ENCODE measurements at places on chromosomes 3 and 15.

DNA sequence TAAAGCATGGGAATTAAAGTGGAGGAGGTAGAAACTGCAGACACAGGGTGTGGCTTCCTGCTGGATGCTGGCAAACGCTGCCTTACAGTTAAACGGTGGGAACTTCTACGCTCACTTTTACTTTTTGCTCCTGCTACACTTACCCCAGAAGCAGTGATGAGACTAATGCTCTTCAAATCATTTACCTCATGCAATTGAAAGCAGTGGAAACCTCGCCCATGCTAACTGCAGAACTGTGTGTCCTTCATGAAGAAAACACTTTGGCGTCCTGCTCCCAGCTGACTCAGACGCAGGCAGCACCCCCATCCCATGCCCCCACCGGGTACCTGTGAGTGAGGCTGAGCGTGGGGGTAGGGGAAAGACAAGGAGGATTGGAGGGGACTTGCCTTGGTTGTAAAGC lies 31.8 kb downstream of the UPK1B start:
- DNase-seq = no peak

DNA sequence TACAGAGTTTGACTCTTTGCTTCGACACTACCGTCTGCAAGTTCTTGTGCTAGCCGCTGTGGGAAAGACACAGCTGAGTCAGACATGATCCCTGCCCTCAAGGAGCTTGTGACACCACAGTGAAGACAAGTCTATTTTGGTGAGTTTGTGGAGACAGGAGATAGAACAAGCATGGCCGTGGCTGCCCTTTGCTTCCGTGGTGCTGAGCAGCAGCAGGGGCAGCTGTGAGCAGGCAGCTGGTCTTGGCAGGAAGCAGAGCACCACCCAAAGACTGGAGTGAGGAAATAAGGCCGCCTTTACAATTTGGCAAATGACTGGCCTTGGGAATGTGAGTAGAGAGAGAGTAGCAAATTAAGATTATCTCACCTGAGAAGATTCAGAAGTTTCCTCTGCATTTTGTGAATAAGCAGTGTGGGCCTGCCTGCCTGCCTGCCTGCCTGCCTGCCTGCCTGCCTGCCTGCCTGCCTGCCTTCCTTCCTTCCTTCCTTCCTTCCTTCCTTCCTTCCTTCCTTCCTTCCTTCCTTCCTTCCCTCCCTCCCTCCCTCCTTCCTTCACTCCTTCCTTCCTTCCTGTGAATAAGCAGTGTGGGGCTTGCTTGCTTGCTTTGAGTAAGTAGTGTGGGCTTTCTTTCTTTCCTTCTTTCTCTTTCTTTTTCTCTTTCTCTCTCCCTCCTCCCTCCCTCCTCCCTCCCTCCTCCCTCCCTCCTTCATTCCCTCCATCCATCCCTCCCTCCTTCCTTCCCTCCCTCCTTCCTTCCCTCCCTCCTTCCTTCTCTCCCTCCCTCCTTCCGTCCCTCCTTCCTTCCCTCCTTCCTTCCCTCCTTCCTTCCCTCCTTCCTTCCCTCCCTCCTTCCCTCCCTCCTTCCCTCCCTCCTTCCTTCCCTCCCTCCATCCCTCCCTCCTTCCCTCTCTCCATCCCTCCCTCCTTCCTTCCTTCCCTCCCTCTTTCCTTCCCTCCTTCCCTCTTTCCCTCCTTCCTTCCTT lies 1.6 kb upstream of the GCNT3 start:
- DNase-seq = no peak

DNA sequence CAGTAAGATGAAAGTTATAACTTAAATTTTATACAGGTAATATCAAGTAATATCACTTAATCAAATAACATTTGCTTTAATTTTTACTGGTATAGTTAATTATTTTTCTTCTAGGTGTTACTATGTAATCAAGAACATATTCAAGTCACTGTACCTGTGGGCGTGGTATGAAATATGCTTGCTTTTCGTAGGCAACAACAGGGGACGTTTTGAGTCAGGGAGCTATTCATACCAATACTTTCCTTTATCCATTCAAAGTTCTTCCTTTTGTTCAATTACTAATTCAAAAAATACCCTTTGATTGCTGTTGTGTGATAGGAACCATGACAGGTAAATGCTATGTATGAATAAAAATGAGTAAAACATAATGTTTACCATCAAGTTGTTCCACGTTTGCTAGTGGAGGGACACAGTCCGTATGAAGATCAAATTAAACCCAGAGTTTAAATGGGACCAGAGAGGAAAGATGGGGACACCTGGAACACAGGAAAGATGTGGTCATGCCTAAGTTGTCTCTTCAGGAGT lies 654.0 kb upstream of the KCNMB2 start:
- DNase-seq = no peak

GRCh38 chr3:138686771-138687221 lies 78.2 kb downstream of the FAIM start:
- no peak for DNase-seq

GRCh38 chr15:98567951-98568350 lies 80.4 kb upstream of the IGF1R start:
- no peak for DNase-seq

GRCh38 chr3:113169891-113170452 lies 41.4 kb upstream of the BOC start:
- no peak for DNase-seq

Measured in mesothelial cell of epicardium (in vitro differentiated cells).